Spinal cord (tissue), 10 donors: ENCODE measurements at places on chromosomes 12 and 14. TPM values are rescaled to one million over a fixed set of nuclear protein-coding genes. Genes with fewer than 3 reads are reported as not detected.

GRCh38 chr14:41062826-41063225 lies 543.9 kb upstream of the LRFN5 start:
- no peaks in the 10 kb centered on the region for H3K4me1 ChIP-seq
- no peaks in the 10 kb centered on the region for H3K27me3 ChIP-seq
- DNase-seq: peak; percentile 43
- no peaks in the 10 kb centered on the region for H3K36me3 ChIP-seq
- no peak overlapping the region for H3K27ac ChIP-seq
- H3K4me3 ChIP-seq: no peak overlapping the region

Gene VIPAS39
- total RNA-seq: 27.9 TPM

- no peaks in the 10 kb centered on the region for H3K27me3 ChIP-seq
- H3K4me3 ChIP-seq: no peak within 1 kb of the TSS
- H3K27ac ChIP-seq: no peak within 1 kb of the TSS
- no peaks in the 10 kb centered on the region for H3K36me3 ChIP-seq
- no peaks in the 10 kb centered on the region for H3K4me1 ChIP-seq
- DNase-seq: peak; percentile 62
Measured at GRCh38 chr12:70637303-70638085, at the start of gene PTPRB. Gene PTPRB, minus strand, starts transcription at chr12:70637429. Its CDS starts 34 bp downstream, at chr12:70637395.

GRCh38 chr14:95691591-95691990 lies 5.4 kb downstream of the TCL1B start:
- H3K27me3 ChIP-seq: peaks cover 5% of the 10 kb centered on the region
- H3K27ac ChIP-seq: no peak overlapping the region
- H3K36me3 ChIP-seq: no peaks in the 10 kb centered on the region
- peaks cover 2% of the 10 kb centered on the region for H3K4me1 ChIP-seq
- DNase-seq: no peak
- H3K4me3 ChIP-seq: no peak overlapping the region

DNA sequence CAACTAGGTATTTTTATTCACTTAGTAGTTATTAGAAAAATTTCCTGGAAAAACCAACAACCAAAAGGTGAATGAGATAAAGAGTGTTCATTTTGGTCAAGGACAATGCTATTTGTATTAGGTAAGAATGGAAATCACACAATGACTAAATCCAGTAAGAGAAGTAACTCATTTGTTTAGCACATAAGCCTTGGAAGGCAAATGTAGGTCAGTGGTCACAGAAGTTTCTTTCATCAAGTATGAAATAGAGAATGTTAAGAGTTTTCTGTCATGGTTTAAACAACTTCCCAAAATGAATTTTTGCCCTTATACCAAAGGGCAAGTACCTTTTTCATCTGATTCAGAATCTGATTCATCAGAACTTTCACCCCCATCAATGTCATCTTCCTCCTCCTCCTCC lies 101.7 kb downstream of the KIF21A start:
- no peak overlapping the region for H3K27ac ChIP-seq
- DNase-seq: no peak
- H3K4me1 ChIP-seq: no peaks in the 10 kb centered on the region
- no peaks in the 10 kb centered on the region for H3K36me3 ChIP-seq
- no peaks in the 10 kb centered on the region for H3K27me3 ChIP-seq

DNA sequence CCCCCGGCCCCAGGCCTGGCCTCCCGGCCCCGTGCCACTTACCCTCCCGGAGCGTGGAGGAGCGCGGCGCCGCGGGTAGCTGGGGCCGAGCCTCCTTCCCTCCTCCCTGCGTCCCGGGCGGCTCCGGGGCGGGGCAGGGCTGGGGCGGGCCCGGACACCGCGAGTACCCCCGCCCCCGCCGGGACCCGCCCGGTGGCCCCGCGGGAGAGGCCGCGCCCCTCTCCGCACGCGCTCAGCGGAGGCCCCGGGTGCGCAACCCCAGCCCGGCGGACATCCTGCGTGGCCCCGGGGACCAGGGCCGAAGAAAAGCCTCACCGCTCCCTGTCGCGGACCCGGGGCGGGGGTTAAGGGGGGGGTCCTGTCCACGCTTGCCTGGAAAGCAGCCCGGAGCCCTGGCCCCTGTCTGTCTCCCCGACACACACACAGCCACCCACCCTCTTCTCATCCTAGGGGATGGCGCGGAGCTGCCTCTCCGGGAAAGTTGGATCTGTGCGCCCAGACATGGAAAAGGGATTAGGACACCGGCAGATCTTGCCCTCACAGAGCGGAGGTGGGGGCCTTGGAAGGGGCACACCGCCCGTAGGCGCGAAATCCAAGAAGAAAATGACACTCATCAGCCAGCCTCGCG lies at the start of gene SYNE3:
Gene SYNE3, minus strand, starts transcription at position 97 of the 628 bp plus-strand sequence. CDS start 40,829 bp downstream, outside the sequence.
- no peaks in the 10 kb centered on the region for H3K36me3 ChIP-seq
- no peak for DNase-seq
- peak within 1 kb of the TSS; percentile 45 for H3K27ac ChIP-seq
- peak within 1 kb of the TSS; percentile 50 for H3K4me3 ChIP-seq
- peaks cover 32% of the 10 kb centered on the region for H3K4me1 ChIP-seq
- H3K27me3 ChIP-seq: no peaks in the 10 kb centered on the region

Gene RGS6
- total RNA-seq: 9.4 TPM

Gene P2RX2
- total RNA-seq: 0.30 TPM

Gene CABP1
- total RNA-seq: 6.8 TPM

DNA sequence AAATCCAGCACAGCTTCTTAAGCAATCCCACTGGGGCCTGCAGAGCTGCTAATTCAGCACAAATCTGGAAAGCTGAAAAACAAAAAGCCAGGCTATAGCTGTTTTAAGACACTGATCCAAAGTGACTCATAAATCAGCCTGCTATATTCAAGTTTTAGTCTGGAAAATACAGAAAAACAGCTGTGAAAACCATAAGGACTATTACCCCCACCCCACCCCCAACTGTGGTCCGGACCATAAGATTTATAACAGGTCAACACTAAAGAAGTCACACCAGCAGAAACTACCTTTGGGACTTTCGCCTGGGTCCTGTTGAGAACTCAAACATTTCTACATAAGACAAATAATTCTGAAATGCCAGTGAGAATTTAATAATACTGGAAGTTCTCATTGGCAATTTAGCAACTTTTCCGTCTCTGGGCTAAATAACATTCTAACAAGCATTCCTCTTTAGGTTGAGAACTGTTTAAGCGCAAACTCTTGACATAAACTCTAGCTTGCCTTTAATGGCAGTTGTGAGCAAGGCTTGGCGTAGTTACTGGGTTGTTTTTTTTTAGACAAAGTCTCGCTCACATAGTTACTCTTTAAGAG lies 3.3 kb downstream of the LRIG3 start:
- peak; percentile 71 for DNase-seq
- H3K4me3 ChIP-seq: peak overlapping the region; percentile 92
- no peaks in the 10 kb centered on the region for H3K36me3 ChIP-seq
- H3K4me1 ChIP-seq: peaks cover 10% of the 10 kb centered on the region

Gene PRIMA1
- 5.7 TPM for total RNA-seq

GRCh38 chr12:14138495-14138894 lies 157.1 kb upstream of the GRIN2B start:
- peak; percentile 24 for DNase-seq
- H3K27me3 ChIP-seq: no peaks in the 10 kb centered on the region
- H3K4me3 ChIP-seq: no peak overlapping the region
- no peaks in the 10 kb centered on the region for H3K36me3 ChIP-seq
- no peak overlapping the region for H3K27ac ChIP-seq

GRCh38 chr14:64625386-64626232 lies 75.8 kb downstream of the PPP1R36 start:
- H3K27ac ChIP-seq: no peak overlapping the region
- H3K4me1 ChIP-seq: peaks cover 9% of the 10 kb centered on the region
- no peak for DNase-seq
- no peaks in the 10 kb centered on the region for H3K27me3 ChIP-seq

DNA sequence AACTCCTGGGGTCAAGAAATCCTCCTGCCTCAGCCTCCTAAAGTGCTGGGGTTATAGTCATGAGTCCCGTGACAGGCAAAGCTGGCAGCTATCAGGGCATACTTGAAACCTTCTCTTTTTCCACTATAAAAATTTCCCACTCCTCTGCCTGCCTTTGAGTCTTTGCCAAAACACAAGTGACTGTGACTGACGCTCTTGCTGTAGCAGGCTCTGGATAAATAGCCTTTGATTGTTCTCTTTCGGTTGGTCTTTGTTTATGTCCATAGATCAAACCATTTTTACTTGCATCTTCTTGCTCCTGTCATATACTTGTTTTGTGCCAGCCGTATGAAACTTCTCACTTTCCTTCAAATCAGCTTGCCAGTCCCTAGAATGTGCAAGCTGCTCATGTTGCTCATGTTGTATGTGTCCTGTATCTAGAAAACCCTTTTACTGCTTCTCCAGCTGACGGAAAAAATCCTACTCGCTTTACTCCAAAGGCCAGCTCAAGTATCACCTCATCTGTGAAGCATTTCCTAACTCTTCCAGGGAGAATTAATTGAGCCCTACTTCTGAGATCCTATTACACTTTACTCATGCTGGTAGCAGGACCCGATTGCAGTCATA lies 73.1 kb downstream of the RESF1 start:
- H3K4me3 ChIP-seq: no peak overlapping the region
- no peak for DNase-seq
- no peaks in the 10 kb centered on the region for H3K4me1 ChIP-seq

Gene RTN1
- 672 TPM for total RNA-seq

GRCh38 chr12:93918262-93918661 lies 230.1 kb upstream of the PLXNC1 start:
- no peak overlapping the region for H3K27ac ChIP-seq
- no peaks in the 10 kb centered on the region for H3K27me3 ChIP-seq
- DNase-seq: no peak

Gene OVCH1
- total RNA-seq: 0.66 TPM

GRCh38 chr14:58625438-58625837 lies 12.3 kb upstream of the DACT1 start:
- no peaks in the 10 kb centered on the region for H3K36me3 ChIP-seq
- H3K4me3 ChIP-seq: no peak overlapping the region
- H3K27me3 ChIP-seq: no peaks in the 10 kb centered on the region
- H3K27ac ChIP-seq: no peak overlapping the region

DNA sequence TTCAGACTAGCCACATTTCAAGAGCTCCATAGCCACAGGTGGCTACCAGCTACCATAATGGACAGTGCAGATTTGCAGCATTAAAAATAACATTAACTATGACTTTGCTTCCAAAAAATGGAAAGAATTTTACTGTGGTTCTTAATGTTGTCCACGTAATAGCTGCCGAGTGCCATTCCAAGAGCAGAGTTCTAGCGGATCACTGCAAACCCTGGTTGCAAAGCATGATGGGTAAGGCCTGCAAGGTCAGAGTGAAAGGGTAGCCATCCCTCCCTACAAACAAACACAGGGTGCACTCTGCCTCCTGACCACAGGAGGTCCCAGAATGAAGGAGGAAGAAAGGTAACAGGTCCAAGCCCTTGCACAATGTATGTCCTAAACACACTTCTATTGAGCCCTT lies 157.6 kb downstream of the DPF3 start:
- H3K4me3 ChIP-seq: no peak overlapping the region
- no peak for DNase-seq
- H3K27me3 ChIP-seq: no peaks in the 10 kb centered on the region

- no peaks in the 10 kb centered on the region for H3K27me3 ChIP-seq
- DNase-seq: no peak
- H3K36me3 ChIP-seq: peaks cover 13% of the 10 kb centered on the region
- H3K4me1 ChIP-seq: peaks cover 10% of the 10 kb centered on the region
Measured at GRCh38 chr14:77554207-77554606, 55.6 kb upstream of the ISM2 start.

Gene PXMP2
- 74.7 TPM for total RNA-seq

GRCh38 chr12:1553987-1554982 lies 40.1 kb downstream of the FBXL14 start:
- no peaks in the 10 kb centered on the region for H3K36me3 ChIP-seq
- no peak overlapping the region for H3K27ac ChIP-seq
- no peak for DNase-seq
- no peaks in the 10 kb centered on the region for H3K27me3 ChIP-seq
- peaks cover under 1% of the 10 kb centered on the region for H3K4me1 ChIP-seq
- no peak overlapping the region for H3K4me3 ChIP-seq

DNA sequence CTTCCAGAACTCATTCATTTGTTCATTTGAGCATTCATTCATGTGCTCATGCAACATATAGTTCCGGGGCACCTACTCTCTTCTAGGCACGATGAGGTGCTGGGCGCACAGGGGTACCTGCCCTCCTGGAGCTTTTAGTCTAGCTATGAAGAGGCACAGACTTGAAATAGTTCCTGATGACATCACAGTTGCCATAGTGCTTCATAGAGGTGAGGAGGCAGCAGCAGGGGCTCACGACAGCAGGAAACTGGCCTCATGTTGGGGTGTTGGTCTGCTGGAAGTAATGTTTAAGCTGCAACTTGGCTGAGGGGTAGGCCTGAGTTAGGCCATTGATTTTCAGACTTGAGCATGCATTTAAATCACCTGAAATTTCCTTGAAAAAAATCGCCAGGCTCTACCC lies 195.5 kb downstream of the PHETA1 start:
- no peak overlapping the region for H3K4me3 ChIP-seq
- no peak for DNase-seq
- peaks cover 26% of the 10 kb centered on the region for H3K27me3 ChIP-seq
- no peaks in the 10 kb centered on the region for H3K36me3 ChIP-seq
- H3K4me1 ChIP-seq: peaks cover 9% of the 10 kb centered on the region
- no peak overlapping the region for H3K27ac ChIP-seq

DNA sequence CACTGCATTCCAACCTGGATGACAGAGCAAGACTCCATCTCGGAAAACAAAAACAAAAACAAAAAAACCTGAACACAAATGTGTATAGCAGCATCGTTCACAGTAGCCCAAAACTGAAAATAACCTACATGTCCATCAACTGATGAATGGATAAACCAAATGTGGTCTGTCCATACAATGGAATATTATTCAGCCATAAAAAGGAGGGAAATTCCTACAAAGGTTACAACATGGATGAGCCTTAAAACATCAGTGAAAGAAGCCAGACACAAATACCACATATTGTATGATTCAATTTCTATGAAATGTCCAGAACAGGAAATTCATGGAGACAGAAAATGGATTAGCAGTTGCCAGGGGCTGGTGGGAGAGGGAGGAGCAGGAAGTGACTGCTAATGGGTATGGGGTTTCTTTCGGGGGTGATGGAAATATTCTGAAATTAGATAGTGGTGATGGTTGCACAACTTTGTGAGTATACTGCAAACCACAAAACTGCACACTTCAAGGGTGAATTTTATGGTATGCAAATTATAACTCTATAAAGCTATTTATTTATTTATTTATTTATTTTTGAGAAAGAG lies 4.0 kb downstream of the MYL2 start:
- no peak overlapping the region for H3K27ac ChIP-seq
- H3K4me1 ChIP-seq: peaks cover 3% of the 10 kb centered on the region
- no peaks in the 10 kb centered on the region for H3K36me3 ChIP-seq
- no peak overlapping the region for H3K4me3 ChIP-seq
- H3K27me3 ChIP-seq: no peaks in the 10 kb centered on the region

DNA sequence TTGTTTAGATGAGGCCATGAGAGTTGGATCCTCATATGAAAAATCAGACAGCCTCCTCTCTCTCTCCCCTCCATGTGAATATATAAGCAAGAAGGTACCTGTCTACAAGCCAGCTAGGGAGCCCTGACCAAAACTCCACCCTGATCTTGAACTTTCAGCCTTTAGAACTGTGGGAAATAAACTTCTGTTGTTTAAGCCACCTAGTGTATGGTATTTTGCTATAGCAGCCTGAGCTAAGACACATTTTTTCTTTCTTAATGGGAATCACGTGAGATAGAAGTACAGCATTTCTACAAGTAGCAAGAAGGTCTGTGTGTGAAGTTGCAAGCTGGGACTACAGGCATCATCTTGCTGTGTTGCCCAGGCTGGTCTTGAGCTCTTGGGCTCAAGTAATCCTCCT lies 16.3 kb upstream of the ABHD12B start:
- H3K4me3 ChIP-seq: no peak overlapping the region
- no peaks in the 10 kb centered on the region for H3K27me3 ChIP-seq
- peaks cover 12% of the 10 kb centered on the region for H3K4me1 ChIP-seq
- no peak overlapping the region for H3K27ac ChIP-seq
